ENCODE measurements at places on chromosomes 12 and 14.

- DNase-seq, result no peak
Measured at GRCh38 chr12:101563212-101563611, 31.6 kb upstream of the MYBPC1 start.

DNA sequence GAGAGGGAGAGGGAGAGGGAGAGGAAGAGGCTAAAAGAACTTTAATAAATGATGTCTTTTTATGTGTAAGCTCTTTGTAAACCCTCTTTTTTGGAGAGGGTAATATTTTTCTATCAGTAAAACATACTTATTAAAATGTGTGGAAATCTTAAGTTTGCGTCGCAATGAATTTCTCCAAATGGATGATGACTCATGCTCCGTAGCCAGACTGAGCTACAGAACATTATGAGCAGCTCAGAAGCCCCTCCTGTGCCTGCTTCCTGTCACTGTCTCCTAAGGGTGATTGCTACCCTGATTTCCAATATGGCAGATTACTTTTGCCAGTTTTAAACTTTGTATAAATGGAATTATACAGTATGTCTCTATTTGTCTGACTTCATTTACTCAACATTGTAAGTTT lies 13.0 kb upstream of the PYGL start:
- no peak for DNase-seq

DNA sequence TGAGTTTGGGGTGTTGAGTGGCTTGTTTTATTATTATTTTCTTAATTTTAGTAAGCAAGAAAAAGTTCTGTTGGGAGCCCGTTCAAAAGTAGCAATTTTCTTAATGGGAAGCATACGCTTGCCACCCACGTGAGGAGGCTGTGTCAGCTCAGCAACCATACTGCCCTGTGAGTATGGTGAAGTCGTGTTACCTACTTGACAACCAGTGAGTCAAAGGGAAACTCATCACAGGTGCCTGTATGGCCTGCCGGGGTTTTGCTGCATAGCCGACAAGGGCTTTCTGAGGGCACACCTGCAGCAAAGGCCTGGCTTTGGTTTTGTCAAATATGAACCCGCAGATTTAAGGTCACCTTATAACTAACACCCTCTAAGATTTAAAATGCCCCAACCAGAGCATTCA lies 31.1 kb downstream of the PITPNM2 start:
- no peak for DNase-seq

DNA sequence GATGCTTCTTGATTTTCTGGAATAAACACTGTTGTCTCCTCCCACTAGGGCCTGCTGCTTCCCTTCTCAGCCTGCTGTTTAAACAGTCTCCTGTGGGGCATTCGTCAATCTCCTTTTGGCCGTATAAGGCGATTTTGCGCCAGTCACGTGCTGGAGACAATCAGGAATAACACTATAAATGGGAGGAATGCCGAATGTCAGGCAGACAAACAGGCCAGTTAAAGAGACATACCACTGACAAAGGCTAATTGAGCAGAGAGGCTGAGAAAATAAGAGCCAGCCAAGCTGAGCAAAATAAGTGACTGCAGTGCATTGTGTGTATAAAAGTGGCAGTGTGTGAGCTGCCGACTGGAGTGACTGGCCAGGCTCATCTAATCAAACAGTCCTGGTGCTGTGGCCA lies 23.3 kb downstream of the DMAC2L start:
- DNase-seq, result no peak
